Thymus (tissue), 14 donors: ENCODE measurements at places on chromosomes 12 and 14.

DNA sequence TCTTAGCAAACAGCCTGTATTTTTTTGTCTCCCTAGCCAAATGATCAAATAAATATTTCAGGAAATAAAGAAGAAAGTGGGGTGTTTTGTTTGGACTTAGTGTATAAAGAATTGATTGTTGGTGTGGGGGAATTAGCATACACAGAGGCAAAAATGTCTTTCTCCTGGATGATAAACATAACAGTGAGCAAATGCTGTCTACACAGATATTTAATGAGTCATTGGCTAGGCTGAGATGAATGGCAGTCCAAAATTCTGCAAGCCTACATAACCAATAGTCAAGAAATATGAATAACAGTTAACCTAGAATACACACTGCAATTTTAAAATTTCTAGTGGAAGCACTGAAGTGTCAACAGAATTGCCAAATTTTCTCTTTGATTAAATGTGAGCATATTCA is 35.8 kb downstream of the MYF5 start:
- no peak overlapping the region for H3K4me3 ChIP-seq
- no peak overlapping the region for H3K27ac ChIP-seq
- H3K4me1 ChIP-seq = no peaks in the 10 kb centered on the region
- H3K36me3 ChIP-seq = no peaks in the 10 kb centered on the region
- no peak for DNase-seq

DNA sequence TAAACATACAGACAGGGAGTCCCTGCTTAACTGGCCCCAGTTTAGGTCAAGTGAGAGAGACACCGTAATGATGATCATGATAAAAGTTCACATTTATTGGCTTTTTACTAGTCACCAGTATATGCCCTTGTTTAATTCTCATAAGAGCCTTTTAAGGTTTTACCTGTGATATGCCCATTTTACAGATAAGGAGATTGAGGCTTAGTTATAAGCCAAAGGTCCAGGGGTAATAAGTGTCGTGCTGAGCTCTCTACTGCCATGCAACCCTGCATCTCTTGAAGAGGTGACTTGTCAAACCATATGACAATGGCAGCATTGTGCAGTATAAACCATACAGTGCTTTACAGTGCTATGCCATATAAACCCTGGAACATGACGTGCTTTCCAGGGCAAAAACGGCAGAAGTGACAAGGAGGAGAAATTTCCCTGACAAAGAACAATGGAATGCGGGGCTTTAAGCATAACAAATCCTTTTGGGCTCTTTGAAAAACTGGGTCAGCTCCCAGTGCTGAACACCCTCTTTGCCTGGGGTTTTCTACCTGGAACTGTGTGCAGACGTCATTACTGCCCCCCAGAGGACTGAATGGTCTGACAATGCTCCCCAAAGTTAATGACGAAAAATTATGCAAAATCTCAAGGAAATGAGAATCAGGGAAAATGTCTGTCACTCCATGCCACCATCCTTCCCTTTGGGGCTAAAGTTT is 59.7 kb upstream of the C14orf132 start:
- H3K4me1 ChIP-seq = no peaks in the 10 kb centered on the region
- no peaks in the 10 kb centered on the region for H3K36me3 ChIP-seq
- no peak overlapping the region for H3K27ac ChIP-seq
- peaks cover 14% of the 10 kb centered on the region for H3K27me3 ChIP-seq
- H3K4me3 ChIP-seq = no peak overlapping the region

- H3K27me3 ChIP-seq = no peaks in the 10 kb centered on the region
- peaks cover 4% of the 10 kb centered on the region for H3K36me3 ChIP-seq
- H3K4me1 ChIP-seq = no peaks in the 10 kb centered on the region
- no peak overlapping the region for H3K27ac ChIP-seq
- DNase-seq = no peak
- no peak overlapping the region for H3K4me3 ChIP-seq
Measured at GRCh38 chr14:103427485-103428443, 42.5 kb downstream of the MARK3 start.

GRCh38 chr12:47276253-47276620 is 196.5 kb upstream of the AMIGO2 start:
- no peak for DNase-seq
- H3K4me1 ChIP-seq = peaks cover 17% of the 10 kb centered on the region
- H3K27ac ChIP-seq = peak overlapping the region; percentile 66
- H3K27me3 ChIP-seq = no peaks in the 10 kb centered on the region
- H3K4me3 ChIP-seq = no peak overlapping the region

DNA sequence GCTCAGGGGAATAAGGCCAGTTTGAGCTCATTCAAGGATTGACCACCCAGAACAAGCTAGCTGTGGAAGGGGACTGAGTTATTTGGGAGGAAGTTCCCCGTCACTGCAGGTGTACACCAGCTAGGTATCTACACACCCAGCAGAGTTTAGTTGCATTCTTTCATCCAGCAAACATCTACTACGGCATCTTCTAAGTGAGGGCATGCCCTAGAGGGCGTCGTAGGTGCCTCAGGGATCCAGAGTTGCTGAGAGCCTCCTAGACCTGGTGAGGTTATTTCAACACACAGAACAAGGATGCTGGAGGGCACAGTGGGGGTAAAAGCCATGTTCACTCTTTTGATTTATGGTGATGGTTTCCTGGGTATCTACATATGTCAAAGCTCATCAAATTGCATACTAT is 149.6 kb downstream of the KSR2 start:
- no peak overlapping the region for H3K4me3 ChIP-seq
- no peaks in the 10 kb centered on the region for H3K4me1 ChIP-seq
- DNase-seq = no peak
- H3K27ac ChIP-seq = no peak overlapping the region

- H3K27me3 ChIP-seq = no peaks in the 10 kb centered on the region
- H3K4me1 ChIP-seq = peaks cover 76% of the 10 kb centered on the region
- H3K4me3 ChIP-seq = no peak overlapping the region
- no peaks in the 10 kb centered on the region for H3K36me3 ChIP-seq
Measured at GRCh38 chr14:92531106-92531873, 17.7 kb downstream of the RIN3 start.

DNA sequence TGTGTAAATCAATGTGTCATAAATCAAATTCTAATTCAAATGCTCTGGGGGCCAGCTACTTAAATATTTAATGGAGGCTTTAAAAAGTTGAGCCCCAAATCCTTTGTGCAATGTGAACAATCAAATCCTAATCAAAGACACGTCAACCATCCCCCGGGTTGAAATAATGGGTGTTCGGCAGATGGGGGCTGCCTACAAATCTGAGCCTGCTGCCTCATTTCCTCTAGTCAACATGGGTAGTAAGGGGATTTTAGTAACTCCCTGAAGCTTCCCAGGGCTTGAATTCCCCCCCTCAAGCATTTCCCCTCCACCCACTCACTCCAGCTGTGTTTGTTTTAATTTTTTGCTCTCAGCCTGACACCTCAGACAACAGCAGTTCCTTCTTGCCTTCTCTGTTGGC is 37.8 kb downstream of the SRRM4 start:
- no peak overlapping the region for H3K27ac ChIP-seq
- H3K4me3 ChIP-seq = no peak overlapping the region
- DNase-seq = no peak
- no peaks in the 10 kb centered on the region for H3K27me3 ChIP-seq
- H3K36me3 ChIP-seq = no peaks in the 10 kb centered on the region
- no peaks in the 10 kb centered on the region for H3K4me1 ChIP-seq

DNA sequence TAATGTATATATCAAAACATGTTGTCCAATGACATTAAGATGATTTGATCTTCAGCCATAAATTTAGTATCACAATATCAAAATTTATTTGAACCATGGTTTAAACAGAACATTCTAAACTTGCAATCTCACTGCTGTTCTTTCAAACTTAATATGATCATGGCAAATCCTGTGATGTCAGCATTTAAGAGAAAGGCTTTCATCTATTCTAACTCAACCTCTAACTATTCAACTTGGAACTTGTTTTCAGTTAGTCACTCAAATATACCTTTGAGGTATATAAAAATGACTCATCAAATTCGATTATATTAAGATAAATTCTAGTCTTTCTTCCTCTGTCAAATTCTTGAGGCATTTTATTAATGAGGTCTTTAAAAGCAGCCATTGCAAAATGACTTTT is 747.0 kb upstream of the FLRT2 start:
- no peaks in the 10 kb centered on the region for H3K4me1 ChIP-seq
- no peak for DNase-seq
- H3K27me3 ChIP-seq = no peaks in the 10 kb centered on the region
- no peak overlapping the region for H3K27ac ChIP-seq

GRCh38 chr12:124532331-124532750 is 35.1 kb downstream of the NCOR2 start:
- peaks cover 41% of the 10 kb centered on the region for H3K36me3 ChIP-seq
- no peaks in the 10 kb centered on the region for H3K27me3 ChIP-seq

GRCh38 chr14:51516706-51517395 is 134.9 kb upstream of the FRMD6 start:
- no peaks in the 10 kb centered on the region for H3K27me3 ChIP-seq
- DNase-seq = no peak
- H3K4me1 ChIP-seq = no peaks in the 10 kb centered on the region
- H3K4me3 ChIP-seq = no peak overlapping the region

DNA sequence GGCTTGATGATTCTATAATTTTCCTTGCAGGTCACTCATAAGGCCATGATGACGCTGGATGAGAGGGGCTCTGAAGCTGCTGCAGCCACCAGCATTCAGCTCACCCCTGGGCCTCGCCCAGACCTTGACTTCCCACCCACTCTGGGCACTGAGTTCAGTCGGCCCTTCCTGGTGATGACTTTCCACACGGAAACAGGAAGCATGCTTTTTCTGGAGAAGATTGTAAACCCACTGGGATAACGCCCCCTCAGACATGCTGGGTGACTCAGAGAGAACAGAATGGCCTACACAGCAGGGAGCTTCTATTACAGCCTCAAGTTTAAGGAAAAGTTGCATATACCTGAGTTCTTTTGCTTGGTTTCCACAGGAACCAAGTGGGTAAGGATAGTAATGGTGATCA is 34.3 kb downstream of the SERPINA3 start:
- H3K27ac ChIP-seq = no peak overlapping the region
- no peaks in the 10 kb centered on the region for H3K4me1 ChIP-seq
- no peaks in the 10 kb centered on the region for H3K36me3 ChIP-seq
- no peak for DNase-seq
- no peak overlapping the region for H3K4me3 ChIP-seq

GRCh38 chr14:71117839-71118743 is 210.8 kb downstream of the PCNX1 start:
- H3K4me1 ChIP-seq = no peaks in the 10 kb centered on the region
- no peak for DNase-seq

DNA sequence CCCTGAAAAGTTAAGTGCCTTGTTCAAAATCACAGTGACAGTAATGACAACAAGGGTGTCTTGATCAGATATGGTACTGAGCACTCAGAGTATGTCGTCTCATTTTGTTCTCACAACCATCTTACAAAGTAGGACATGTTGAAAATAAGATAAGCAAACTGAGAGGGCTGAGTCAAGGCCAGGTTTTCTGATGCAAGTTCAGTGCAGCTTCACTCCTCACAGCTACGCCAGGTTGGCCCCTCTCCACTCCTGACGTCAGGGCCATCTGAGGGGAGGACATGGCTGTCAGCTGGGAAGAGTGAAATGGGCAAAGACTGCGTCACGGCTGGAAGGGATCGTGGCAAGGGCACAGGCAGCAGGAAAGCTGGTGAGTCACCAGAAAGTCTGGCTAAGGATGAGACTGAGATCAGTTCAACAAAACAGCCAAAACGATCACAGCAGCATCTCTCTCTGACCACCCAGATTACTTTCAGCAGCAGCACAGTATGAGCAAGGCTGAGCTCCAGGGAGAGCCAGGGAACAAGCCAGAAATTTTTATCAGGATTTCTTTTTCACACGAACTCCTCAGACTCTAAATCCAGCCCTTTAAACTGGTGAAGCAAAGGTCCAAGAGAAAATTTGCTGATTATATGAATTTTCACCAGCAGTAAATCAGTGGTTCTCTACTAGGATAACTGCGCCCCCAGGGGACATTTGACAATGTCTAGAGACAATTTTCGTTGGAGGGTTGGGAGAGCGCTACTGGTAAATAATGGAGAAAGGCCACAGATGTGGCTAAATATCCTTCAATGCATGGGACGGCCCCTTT is 297.9 kb upstream of the AMIGO2 start:
- no peak overlapping the region for H3K27ac ChIP-seq
- no peak overlapping the region for H3K4me3 ChIP-seq
- H3K27me3 ChIP-seq = no peaks in the 10 kb centered on the region
- no peak for DNase-seq
- H3K4me1 ChIP-seq = no peaks in the 10 kb centered on the region

DNA sequence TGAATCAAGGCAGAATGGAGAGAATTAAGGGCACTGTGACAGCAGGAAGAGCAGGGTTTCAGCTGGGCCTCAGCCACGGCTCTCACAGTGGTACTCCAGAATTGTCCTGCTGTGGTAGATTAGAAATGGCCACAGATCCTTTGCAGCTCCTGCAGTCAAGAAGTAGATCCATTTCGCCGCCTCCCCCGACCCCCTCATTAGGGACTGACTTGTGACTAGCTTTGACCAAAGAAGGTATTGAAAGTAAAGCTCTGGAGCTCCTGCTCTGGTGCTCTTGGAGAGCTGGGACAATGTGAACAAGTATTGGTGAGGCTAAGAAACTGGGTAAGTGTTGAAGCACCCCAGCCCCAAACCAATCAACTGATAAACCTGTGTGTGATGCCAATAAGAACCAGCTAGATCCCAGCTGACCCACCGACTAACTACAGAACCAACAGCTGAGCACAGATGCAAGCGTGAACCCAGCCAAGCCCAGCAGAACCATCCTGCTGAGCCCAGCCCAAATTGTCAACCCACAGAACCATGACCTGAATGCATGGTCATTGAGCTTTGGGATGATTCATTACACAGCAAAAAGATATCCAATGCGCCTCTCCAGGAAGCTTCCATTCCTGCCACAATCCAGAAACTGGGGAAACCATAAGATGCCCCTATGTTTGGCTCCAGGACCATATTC is 50.7 kb downstream of the JAG2 start:
- H3K4me1 ChIP-seq = peaks cover 5% of the 10 kb centered on the region
- no peak overlapping the region for H3K27ac ChIP-seq
- no peak overlapping the region for H3K4me3 ChIP-seq
- H3K27me3 ChIP-seq = no peaks in the 10 kb centered on the region

- no peak overlapping the region for H3K4me3 ChIP-seq
- no peaks in the 10 kb centered on the region for H3K27me3 ChIP-seq
- H3K4me1 ChIP-seq = no peaks in the 10 kb centered on the region
Measured at GRCh38 chr12:55034218-55034617, 14.4 kb downstream of the NEUROD4 start.

GRCh38 chr12:124326104-124326503 is 31.2 kb downstream of the RFLNA start:
- DNase-seq = no peak
- no peak overlapping the region for H3K4me3 ChIP-seq
- no peaks in the 10 kb centered on the region for H3K27me3 ChIP-seq

- no peak for DNase-seq
- peaks cover 12% of the 10 kb centered on the region for H3K36me3 ChIP-seq
- no peak overlapping the region for H3K4me3 ChIP-seq
- H3K27ac ChIP-seq = peak overlapping the region; percentile 63
- no peaks in the 10 kb centered on the region for H3K4me1 ChIP-seq
- no peaks in the 10 kb centered on the region for H3K27me3 ChIP-seq
Measured at GRCh38 chr14:65723348-65723747, 310.8 kb downstream of the FUT8 start.
